ENCODE measurements at places on chromosomes 6 and 20.

GRCh38 chr20:44251284-44251683 lies 4.2 kb downstream of the GDAP1L1 start:
- DNase-seq: no peak

GRCh38 chr20:32891491-32891890 lies 32.8 kb downstream of the EFCAB8 start:
- DNase-seq: no peak

DNA sequence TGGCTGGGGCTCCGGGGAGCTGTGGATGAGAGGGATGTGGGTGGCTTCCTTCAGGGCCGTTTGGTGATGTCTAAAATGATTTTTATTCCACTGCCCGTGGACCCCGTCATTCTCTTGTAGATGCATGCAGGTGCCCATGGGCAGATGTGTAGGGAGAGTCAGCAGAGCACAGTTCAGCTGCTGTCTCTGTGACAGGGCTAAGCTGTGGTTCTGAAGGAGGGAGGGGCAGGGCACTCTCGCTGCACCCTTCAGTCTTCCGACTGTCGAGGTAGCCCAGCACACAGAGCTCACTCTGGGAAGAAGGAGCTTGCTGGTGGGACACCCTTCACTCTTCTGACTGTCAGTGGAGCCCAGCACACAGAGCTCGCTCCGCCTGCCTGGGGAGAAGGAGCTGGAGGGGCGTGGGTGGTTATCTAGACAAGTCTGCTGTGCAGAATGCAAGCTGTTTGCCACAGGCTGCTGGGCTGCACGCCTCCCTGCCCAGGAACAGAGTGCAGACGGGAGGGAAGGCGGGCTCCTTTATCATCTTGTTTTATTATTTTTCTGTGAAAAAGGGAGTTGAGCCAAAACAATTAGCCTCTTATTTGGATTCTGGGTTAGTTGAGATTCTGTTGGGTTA lies 28.4 kb upstream of the ADRM1 start:
- no peak for DNase-seq

- DNase-seq: no peak
Observed at GRCh38 chr6:53335224-53335994, 13.3 kb downstream of the ELOVL5 start.

DNA sequence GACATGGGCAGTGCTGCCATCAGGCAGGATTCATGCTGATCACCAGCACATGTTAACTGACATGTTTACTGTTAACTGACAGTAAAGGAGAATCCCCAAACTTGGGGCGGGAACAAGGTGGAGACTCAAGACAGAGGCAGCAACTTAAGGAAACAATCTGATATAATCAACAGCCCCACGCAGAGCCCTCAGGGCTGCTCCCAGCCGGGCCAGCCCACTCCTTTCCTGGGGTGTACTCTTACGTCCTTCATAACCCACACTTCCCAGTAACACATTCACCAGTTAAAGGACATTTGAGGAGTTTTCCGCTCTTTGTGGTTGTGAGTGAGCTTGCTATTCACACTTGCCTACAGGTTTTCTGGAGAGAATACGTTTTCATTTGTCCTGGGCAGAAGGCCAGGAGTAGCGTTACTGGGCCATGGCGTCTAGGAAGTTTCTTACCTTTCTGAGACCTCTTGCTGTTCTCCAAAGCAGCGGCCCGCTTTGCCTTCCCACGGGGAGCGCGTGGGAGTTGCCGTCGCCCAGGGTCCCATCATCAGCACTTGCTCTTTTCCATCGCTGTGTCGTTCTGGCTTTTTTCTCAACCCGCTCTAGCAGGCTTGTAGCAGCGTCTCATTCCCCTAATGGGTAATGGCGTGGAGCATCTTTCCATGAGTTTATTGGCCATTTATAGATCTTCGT lies 56.4 kb downstream of the FOXF2 start:
- DNase-seq: no peak

GRCh38 chr6:41697861-41698781 lies 37.3 kb downstream of the TFEB start:
- no peak for DNase-seq

- no peak for DNase-seq
Observed at GRCh38 chr6:25713824-25714223, 40.7 kb upstream of the SLC17A4 start.

- DNase-seq: no peak
Observed at GRCh38 chr6:167093922-167094432, 28.9 kb upstream of the CCR6 start.

DNA sequence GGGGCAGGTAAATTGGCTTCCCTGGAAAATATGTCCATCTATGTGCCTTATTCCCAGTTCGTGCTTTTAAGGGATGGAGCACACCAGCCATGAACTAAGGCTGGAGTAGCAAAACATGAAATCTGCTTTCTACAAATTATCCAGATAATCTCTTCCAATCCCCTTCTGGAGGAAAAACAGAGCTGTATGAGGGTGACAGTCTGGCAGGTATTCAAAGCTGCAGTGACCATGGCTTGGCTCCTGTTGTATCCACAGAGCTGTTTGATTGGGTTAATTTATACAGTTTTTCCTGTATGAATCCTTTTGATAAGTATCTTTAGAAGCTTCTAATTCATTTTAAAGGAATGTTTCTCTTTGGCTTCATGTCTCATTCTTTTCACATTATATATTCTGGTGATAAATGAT lies 144.4 kb downstream of the AIG1 start:
- DNase-seq: no peak

DNA sequence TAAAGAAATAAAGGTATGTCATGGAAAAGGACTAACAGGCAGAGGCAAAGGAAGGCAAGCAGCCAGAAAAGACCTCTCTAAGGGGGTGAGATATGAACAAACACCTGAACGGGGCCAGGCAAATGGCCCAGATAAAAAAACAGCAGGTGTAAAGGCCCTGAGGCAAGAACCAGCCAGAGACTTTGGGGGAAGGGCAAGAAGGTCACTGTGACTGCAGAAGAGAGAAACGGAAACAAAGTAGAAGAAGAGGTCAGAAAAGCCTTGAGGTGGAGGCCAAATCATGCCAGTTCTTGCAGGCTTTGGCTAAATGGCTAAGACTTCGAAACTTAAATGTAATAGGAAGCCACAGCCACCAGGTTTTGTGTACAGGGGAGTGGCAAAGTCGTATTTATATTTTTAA lies 30.8 kb downstream of the KIF16B start:
- no peak for DNase-seq

DNA sequence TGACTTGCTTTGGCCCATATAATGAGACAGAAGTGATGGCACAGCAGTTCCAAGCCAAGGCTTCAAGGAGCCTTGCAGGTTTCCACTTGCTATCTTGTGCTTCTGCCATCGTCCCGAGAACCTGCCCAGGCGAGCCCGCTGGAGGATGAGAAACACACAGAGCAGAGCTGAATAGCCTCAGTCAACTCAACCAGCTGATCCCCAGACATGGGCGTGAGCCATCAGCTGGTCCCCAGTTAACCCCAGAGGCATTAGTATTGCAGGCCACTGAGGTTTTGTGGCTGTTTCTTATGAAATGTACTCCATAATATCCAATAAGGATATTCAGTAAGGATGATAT lies 81.7 kb upstream of the SHLD1 start:
- DNase-seq: no peak

- peak; percentile 46 for DNase-seq
Observed at GRCh38 chr6:42190554-42191183, 4.1 kb downstream of the GUCA1B start.

DNA sequence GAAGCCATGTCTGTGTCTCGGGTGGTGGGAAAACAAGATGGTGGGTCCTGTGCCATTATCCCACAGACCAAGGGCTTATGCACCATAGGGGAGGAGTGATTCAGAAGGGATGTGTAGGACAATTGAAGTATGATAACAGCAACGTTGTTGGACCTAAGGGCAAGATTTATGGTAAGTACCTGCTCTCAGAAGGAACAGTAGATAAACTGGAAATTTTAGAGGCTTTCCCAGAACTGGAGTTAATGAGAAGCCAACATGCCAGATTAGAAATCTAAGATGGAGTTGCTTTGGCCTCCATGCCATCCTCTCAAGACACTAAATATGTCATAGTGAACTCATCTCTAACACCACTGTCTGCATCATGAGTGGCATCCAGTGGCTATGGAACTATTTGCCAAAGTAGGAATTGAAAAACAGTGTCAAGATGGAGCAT lies 84.7 kb upstream of the MYLIP start:
- DNase-seq: no peak

GRCh38 chr20:6683021-6683977 lies 84.2 kb upstream of the BMP2 start:
- DNase-seq: no peak

DNA sequence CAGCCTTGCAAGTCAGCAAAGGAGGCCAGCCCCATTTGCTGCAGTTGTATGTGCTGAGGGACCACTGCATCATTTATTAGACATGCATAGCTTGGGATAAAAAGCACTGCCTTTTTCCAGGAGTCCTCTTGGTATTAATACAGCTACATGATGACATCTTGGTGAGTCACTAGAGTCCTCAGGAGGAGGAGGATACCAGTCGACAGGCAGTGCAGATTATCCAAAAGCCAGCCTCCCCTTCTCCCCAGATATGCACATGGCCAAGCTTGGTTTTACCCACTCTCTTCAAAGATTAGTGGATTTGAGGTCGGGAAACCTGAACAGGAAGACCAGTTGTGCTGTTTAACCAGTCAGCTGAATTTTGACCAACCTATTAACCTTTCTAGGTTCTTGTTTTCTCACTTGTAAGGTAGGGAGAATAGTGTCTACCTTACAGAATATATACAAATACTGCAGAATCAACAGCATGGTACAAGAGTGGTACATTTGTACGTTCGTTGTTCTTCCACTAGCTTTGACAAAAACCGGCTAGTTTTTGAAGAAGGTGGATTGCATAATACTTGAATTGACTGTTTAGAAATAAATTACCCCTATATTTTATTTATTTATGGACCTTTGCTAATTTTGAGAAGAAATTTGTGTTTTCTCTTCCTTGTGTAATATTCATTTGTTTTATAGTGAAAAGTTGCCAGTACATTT lies 31.9 kb downstream of the VAPB start:
- DNase-seq: no peak

DNA sequence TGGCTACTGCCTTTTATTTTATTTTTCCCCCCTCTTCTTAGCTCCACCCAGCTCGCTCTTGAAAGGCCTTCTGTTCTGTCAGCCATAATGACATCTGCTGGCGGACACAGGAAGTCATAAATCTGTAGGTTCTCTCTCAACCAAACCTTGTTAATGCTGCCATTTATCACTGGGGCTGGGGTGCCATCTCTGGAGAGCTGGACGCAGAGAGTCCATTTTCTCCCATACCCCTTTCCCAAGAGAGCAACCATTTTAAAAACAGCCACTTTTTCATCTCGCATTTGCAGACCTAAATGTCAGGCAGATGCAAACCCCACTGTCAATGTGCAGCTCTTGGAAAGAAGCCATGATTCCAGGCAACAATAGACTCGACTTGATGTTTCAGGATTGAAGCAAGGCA lies 13.0 kb upstream of the TSHZ2 start:
- DNase-seq: no peak

DNA sequence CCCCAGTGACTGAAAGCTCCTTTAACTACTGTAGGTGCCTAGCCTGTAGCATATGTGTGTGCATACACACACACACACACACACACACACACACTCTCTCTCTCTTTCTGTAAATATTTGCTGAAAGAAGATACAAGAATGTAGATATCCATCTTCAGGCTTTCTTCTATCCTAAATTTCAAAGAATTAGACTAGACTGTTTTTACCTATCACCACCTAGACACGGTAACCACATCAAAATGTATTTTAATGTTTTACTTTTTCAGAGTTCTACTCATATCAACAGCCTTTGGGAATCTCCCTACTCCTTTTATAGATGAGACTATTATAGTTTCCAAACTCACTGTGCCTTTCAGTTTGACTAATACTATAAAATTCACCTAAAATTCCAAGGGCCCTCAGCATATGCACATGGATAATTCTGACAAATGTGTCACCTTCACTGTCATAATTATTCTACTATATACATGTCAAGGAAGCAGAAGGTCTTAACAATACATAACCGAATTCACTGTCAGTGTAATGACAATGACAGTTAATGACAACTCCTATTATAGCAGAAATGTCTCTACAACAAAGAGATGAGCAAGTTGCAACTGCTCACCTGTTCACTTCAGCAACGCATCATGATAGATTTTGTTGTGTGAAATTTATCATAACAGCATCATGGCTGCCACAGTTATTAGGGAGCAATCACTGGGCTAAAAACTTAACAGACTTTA lies 236.5 kb downstream of the GMPR start:
- DNase-seq: no peak

- peak; percentile 86 for DNase-seq
Observed at GRCh38 chr20:32465092-32465900, 107.2 kb downstream of the ASXL1 start.

- peak; percentile 21 for DNase-seq
Observed at GRCh38 chr6:135183002-135183531, 2.0 kb downstream of the MYB start.

DNA sequence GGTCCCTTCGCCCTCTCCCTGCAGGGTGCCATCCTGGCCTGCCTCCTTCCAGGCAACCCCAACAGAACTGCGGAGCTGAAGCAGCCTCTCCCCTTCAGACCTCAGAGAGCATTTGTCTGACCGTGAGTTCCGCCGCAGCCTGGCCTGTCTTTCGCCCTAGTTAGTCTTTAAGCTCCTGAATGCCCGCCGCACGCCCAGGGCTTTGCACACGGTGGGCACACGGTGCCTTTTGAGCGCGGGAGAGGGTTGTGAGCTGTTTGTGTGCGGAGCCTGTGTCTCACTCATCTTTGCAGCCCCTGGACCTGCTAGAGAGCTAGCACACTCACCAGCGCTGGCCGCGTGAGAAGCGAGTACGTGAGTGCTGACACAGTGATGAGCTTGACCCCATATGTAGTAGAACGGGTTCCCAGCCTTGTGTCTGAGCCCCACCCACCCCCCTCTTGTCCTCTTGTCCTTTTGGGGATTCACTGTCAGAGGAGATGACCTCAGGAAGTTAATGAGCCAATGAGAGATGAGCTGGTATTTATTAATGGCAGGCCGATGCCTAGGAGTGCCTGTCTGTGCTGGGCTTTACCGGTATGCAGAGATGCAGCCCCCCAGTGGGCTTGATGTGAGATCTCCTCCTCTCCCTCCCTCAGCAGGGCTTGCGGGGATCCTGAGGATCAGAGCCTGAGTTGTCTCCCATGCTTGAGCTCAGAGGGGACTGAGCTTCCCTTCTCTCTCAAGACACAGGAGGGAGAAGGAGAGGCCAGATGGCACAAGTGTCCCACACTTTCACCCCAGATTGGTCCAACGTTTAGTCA lies 249.2 kb downstream of the FARS2 start:
- DNase-seq: no peak

- DNase-seq: no peak
Observed at GRCh38 chr6:142716097-142716496, 228.9 kb downstream of the HIVEP2 start.
